ENCODE measurements at places on chromosomes 7 and 10. TPM values are rescaled to one million over a fixed set of nuclear protein-coding genes. Genes with fewer than 3 reads are reported as not detected.

The LIPK gene
- not detected for total RNA-seq

The HTR7 gene
- 0.10 TPM for total RNA-seq

The BMI1 gene
- total RNA-seq: 32.8 TPM

The SLC16A9 gene
- total RNA-seq: 0.07 TPM

The TCTN3 gene
- 39.5 TPM for total RNA-seq

The TMEM254 gene
- total RNA-seq: 23.0 TPM

The SPAM1 gene
- total RNA-seq: not detected

The PRR15 gene
- total RNA-seq: 1.3 TPM

The ACTA2 gene
- 17.2 TPM for total RNA-seq

The HKDC1 gene
- total RNA-seq: 19.3 TPM

The ZNF365 gene
- total RNA-seq: 0.94 TPM

The GGCT gene
- total RNA-seq: 72.8 TPM

The ADAM12 gene
- 5.7 TPM for total RNA-seq

The PKD2L1 gene
- total RNA-seq: not detected

The VPS37D gene
- total RNA-seq: 3.5 TPM

The NAMPT gene
- 116 TPM for total RNA-seq

The TEX36 gene
- not detected for total RNA-seq

The MYO3A gene
- total RNA-seq: not detected
